ENCODE measurements at places on chromosomes 11 and 22.

DNA sequence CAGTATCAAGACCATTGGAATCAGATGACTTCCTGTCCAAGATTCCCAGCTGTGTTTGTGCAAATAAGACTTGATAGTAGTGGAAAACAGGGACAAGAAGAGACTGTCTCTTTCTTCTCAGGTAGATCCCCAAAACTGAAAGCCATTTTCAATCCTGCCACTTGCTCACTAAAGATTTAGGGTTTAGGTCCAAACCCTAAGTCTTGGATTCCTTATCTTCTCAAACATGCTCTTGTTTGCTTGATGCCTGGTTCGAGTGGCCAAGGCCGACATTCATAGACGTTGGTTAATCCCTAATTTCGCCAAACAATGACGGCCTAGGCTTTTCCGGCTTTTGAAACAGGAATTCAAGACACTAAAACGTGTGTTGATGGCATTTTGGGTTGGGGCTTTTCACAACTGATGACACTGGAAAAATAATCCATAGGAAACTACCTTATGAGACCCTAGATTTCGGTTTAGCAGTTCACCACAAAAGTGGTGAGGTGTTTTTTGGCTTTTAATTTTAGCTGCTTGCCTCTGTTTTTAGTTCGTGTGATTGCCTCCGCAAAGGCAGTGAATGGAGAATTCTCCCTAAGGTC, 1.0 kb upstream of the GTPBP1 start:
- DNase-seq = peak; percentile 44

DNA sequence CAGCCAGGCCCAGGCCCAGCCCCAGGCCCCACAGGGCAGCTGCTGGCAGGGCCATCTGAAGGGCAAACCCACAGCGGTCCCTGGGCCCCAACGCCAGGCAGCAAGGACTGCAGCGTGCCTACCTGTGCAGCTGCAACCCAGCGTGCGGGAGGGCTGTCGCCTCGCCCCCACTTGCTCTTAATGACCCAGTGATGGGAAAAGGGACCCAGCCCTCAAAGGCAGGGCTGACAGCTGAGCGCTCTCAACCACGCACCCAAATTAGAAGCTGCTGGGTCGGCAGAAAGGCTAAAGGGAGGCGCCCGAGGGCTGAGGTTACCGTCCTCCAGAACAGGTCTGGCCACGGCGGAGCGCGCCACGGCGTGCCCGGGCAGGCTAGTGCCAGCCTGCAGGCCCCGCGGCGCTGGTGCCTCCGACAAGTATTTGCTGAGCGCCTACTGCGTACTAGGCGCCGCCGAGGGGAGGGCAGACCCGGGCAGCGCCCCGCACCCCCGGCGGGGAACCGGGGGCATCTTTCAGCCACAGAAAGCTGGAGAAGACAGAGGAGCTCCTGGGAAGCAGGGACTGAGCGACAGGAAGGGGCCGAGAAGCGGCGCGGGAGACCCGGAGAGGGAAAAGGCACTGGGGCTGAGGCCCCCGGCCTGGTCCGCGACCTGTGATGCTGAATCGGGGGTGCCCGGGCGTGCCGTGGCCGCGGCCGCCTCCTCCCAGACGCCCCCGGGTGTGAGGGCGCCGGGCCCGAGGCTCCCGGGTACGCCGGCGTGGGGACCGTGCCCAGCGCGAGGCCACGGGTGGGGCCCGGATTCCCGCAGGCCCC, 773 bp downstream of the HRAS start:
- no peak for DNase-seq

DNA sequence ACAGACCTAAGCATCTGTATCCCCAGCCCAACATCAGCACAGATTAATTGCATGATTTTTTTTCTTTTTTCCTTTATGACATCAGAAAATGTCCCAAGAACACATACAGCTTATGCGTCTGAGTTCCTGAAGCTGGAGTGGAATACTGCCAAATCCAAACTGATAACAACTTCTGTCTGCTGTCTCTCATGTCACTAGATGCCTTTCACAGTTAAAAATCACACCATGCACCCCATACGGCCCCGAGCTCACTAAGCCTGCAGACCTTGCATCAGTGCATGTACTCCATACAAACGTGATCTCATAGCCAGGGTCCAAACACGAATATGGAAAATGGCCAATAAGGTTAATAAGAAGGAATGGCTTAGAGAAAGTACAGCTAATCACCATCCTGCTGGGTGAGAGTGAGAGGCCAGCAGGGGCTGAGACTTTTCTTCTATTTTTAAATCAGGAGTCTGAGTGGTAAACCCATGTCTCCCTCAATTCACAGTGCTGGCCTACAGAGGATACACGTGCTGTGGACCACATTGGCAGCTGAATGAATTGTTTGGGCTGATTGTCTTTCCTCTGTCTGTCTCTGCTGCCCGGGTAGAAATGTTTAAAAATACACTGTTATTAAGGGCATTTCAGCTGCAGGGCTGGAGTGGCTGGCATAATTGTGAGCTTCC, 350.6 kb upstream of the RAG2 start:
- DNase-seq = no peak

DNA sequence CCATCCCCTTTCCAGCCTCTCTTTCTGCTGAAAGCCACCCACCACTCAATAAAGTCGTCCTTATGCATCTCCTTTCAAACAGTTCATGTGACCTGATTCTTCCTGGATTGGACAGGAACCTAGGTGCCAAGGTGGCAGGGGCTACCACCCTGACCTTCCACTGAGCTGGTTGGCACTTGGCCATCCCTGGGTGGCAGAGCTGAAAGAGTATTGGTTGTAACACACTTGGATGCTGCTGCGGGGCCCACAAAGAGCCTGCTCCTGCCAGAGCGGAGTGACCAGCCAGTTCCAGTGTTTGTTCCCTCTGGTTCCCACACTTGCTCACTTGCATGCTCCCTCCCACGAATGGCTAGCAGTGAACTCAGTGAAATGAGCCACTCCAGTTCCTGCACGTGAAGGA, 57.2 kb upstream of the OR4C15 start:
- DNase-seq = no peak

DNA sequence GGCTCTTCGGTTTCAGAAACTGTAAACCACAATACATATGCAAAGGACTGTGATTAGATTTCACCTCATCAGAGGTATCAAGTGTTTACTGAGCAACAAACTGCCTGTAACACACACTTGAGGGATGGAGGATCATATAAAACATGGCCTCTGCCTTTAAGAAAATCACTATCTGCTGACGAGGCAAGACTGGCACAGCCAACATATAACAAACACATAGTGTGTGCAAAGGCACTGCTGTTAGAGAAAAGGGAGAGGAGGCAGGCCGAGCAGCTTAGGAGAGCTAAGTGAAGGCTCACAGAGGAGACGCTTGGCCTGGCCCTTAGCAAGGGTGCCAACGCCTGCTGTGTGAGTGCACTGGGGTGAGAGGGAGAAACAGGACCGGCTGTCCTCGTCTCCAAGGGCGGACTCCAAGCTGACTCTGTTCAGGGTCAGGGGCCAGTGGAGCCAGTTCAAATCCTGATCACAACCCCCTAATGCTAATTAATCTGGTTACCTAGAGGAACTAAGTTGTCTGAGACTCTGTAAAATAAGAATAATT, 48.2 kb downstream of the LRFN4 start:
- no peak for DNase-seq

- no peak for DNase-seq
Observed at GRCh38 chr11:75481922-75482606, 43.7 kb downstream of the GDPD5 start.

DNA sequence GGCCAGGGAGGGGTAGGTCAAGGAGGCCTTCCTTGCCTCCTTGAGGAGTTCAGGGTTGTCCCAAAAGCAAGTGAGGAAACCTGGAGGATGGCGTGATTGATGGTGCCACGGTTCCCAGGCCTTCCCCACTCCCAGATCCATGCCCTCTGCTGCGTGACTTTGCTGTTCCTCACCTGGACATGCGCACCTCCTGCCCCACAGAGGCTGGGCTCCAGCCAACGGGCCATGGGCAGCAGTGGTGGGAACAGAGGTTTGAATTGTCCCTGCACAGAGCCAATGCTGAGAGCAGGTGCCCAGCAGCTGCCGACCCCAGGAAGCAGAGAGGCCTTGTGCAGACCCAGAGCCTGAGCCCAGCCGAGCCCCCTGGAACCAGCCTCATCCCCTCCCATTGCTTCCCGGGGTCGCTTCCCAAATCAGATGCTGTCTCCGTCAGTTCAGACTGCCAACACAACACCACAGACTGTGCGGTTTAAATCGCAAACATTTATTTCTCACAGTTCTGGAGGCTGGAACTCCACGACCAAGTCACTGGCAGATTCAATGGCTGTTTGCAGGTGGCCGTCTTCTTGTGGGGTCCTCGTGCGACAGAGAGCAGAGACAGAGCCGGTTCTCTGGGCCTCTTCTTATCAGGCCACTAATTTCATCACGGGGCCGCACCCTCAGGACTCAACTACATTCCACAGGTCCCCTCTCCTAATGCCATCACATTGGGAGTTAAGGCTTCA, 6.2 kb upstream of the LINC01488 start:
- no peak for DNase-seq

DNA sequence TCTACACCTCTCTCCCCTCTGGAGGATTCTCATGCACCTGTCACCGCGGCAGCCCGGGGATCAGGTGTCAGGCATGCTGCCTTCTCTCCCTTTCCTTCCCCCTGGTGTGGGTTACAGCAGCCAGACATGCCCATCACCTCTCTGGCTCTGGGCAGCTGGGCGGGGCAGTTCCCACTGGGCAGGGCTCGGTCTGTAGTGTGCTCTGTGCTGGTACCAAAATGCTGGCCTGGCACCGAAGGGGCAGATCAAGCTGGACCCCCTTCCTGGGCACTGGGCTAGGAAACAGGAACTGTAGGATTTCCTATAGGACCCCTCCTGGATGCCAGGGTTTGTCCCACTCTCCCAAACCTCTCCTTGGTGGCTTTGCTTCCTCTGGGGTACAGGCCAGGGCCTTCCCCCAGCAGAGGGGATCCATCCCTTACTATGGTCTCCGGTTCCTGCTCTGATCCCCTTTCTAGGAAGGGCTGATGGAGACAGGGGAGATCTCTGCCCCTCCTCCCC, 821 bp downstream of the GAL3ST1 start:
- no peak for DNase-seq

DNA sequence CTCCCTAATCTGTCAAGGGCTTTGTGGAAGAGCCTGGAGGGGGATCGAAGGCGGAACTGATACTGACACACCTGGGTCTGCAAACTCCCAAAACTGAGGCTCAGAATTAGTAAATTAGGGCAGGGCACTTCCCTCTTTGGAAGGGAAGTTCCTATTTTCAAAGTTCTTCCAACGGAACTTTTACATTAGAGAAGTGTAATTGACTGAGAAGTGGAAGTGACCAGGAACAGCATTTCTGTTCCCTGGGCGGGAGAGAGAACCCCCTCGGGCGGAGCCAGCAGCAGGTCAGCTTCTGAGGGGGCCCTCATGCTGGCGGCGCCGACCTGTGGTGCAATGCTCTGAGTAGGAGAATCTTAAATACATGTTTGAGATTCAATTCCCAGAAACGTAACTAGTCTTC, 1.1 kb upstream of the CBL start:
- no peak for DNase-seq

DNA sequence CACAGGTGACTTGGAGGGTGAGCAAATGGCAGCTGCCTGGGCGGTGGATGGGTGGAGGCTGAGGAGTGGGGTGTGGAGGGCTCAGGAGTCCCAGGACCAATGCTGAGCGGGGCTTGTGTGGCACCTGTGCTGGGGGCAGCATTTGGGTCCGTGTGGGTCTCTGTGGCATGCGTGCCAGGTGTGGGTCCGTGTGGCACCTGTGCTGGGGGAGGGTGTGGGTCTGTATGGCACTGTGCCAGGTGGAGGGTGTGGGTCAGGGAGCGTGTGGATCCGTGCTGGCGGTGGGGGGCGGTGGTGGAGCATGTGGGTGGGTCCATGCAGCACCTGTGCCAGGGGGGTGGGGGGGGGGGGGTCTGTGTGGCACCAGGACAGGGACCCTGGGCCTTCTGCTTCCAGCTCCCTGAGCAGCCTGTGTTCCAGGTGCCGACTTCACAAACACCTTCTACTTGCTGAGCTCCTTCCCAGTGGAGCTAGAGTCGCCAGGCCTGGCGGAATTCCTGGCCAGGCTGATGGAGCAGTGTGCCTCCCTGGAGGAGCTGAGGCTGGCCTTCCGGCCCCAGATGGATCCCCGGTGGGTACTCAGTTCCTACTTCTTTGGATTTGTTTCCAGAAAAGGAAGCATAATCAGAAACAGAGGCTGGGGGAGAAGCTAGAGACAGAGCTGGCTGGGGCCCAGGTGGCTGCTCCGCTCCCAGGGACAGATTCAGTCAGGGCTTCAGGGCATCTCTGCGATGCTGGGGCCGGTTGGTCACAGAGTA, 14.7 kb downstream of the SELENOO start:
- DNase-seq = no peak

DNA sequence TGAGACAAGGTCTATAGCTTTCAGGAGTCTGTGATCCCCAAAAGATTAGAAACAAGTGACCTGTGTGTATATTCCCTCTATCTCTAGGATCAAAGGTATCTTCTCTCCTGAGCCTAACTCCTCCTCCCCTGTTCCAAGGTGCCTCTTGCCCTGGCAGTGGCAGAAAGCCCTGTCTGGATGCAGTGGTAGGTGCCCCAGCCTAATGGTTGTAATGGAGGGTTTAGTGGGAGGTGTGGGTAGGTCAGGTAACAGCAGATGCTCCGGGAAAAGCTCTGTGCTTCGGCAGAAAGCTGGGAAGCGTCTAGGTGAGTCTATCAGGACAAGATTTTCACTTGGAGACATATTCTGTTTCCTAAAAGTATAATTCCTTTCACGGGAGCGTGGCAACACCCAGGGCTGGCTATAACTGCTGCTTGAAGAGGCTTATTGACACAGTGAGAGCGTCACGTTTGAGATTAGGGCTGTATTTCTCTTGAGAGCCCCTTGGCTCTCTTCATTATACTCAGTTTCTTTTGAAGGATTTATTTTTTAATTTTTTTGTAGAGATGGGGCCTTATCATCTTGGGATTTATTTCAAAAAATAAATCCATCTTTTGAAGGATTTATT, 49.5 kb downstream of the PRR5L start:
- DNase-seq = no peak

- no peak for DNase-seq
Observed at GRCh38 chr11:49995565-49995964, 13.2 kb upstream of the OR4C12 start.

GRCh38 chr11:118448294-118448693, 12.0 kb downstream of the KMT2A start:
- DNase-seq = no peak

GRCh38 chr22:31141551-31141950, 1.2 kb upstream of the PLA2G3 start:
- DNase-seq = peak; percentile 50

GRCh38 chr22:38489561-38490145, 16.5 kb downstream of the DDX17 start:
- DNase-seq = no peak

DNA sequence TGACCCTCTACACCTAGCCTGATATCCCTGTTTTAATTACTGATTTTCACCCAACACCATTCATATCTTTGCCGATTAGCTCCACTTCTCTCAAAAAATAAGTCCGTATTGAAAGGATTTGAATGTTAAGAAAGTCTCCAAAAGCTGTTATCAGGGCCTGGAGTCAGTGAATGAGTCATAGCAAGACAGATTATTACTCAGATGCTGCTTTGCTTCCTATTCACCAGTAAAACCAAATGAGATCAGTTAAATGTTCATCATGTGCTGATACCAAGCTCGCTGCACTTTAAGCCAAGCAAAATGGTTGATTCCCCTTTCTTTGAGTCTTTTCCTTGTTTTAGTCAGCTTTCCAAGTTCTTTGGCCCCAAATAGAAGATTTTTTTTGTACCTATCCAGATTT, 228.4 kb downstream of the FAT3 start:
- DNase-seq = no peak

GRCh38 chr11:83056204-83056603, 15.5 kb downstream of the RAB30 start:
- DNase-seq = no peak

GRCh38 chr22:48084041-48084728, 1321.7 kb downstream of the TBC1D22A start:
- no peak for DNase-seq

Data from cardiac septum (tissue), 1 donor.